Left lung (tissue), 14 donors: ENCODE measurements at places on chromosomes 4 and X.
A peak's percentile ranks its signal among the peaks of the same experiment; 100 is the strongest.

- DNase-seq = no peak
Measured at GRCh38 chr4:15368856-15369255, 59.0 kb upstream of the C1QTNF7 start.

DNA sequence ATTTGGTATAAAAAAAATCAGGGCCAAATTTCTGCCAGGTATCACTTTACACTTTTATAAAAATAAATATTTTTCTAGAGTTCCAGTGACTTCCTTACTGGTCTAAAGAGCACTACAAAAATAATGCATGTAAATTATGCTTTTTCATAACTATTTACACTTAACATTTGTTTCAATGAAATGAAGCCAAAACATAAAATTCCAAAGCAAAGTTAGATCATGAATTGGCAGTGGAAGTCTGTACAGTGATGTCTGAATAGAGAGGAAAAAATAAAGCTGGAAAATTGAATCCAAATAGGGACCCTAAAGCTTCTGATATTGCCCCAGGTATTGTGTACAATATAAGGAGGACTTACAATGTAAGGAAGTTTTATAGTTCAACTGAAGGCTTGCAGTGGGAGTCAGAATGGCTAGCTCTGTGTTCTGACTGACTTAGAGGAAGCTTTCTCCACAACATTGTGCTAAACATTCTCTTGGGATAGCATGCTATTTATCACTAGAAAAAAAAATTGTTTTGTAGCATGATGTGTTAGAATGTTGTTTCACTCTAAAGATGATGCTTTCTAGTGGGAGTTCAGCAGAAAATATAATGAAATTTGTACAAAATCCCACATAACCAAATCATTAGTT is 288.2 kb upstream of the UGT8 start:
- DNase-seq = no peak

- no peak for DNase-seq
Measured at GRCh38 chr4:121151942-121152341, 12.2 kb downstream of the TNIP3 start.

GRCh38 chr4:148300877-148301276 is 141.3 kb downstream of the NR3C2 start:
- no peak for DNase-seq

- no peak for DNase-seq
Measured at GRCh38 chr4:124685851-124686250, 26.7 kb downstream of the ANKRD50 start.

- DNase-seq = no peak
Measured at GRCh38 chr4:26377328-26378311, 56.8 kb downstream of the RBPJ start.

GRCh38 chr4:183636923-183637322 is 22.1 kb downstream of the RWDD4 start:
- DNase-seq = no peak

- no peak for DNase-seq
Measured at GRCh38 chrX:112844250-112844649, 3.6 kb upstream of the AMOT start.

- no peak for DNase-seq
Measured at GRCh38 chr4:73451981-73452747, 16.1 kb downstream of the AFP start.

DNA sequence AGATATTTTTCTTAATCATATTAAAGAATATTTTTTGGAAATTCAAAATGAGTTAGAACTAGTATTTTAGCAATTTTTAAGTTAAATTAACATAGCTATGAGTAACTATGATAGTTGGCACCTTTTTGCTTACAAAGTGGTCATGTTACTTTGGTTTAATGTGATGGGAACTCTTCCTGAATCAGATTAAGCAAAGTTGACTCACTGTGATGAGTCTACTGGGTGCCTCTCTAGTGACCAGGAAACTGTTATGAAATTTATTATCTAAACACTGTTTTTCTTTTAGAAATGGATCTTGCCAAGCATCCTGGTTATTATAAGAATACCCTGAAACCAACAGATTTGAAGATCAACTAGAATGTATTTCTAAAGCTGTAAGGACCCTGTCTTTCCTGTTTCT is 985.8 kb downstream of the TRAM1L1 start:
- DNase-seq = no peak

GRCh38 chr4:93756101-93756500 is 72.5 kb upstream of the ATOH1 start:
- no peak for DNase-seq

DNA sequence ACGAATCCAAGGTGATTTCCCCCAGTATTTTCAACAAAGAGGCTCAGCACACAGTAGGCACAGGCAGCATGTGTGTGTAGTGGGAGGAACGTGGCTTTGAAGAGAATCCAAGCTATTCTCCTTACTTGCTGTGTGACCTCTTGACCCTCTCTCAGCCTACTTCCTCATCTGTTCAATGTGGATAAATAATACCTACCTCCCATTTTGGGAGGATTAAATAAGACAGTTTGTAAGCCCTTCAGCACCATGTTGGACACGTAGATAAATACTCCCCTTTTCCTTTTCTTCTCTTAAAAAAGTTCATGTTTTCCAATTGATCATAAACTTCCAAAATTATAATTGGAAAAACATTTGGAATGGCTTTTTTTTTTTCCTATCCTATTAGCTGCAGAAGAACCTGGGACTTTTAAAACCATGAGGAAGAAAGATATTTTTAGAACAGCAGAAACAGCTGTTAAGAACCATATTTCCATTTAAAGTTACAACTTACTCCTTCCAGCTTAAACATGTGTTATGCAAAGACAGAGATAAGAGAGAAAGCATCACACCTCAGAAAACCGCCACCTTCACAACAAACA is 56.1 kb upstream of the TMEM131L start:
- no peak for DNase-seq

DNA sequence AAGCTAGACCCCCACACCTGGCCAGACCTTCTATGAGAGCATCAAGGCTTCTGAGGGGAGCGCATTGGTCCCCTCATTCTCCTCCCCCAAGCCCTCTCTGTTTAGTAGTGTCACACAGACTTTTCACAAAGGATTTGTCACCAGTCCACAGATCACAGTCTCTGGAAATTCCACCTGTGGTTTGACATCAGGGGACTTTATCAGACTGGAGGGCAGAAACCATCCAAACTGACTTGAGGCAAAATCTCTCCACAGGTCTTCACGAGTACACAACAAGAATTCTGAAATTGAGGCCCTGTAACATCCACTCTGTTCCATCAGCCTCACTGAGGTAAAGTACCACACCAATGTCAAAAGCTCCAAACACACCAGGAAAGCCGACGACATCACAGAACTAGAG is 112.5 kb downstream of the SH3KBP1 start:
- no peak for DNase-seq

DNA sequence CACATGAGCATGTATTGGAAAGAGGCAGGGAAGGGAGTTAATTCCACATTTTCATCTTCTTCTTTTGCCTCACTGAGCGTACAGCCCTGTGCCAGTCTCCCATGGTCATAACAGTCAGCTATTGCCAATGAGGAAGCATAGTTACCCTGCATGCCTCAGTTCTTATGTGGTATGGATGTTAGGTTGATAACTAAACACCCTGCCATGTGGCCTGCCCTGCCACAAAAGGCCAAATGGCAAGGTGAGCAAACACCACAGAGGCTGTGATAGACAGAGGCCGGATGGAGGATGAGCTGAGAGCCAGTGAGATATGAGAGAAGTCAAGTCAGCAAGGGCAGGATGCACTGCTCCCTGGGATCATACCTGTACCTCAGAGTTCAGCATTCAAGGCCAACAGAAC is 59.3 kb downstream of the BTC start:
- DNase-seq = no peak

GRCh38 chr4:90357117-90357710 is 230.0 kb downstream of the CCSER1 start:
- peak; percentile 71 for DNase-seq

DNA sequence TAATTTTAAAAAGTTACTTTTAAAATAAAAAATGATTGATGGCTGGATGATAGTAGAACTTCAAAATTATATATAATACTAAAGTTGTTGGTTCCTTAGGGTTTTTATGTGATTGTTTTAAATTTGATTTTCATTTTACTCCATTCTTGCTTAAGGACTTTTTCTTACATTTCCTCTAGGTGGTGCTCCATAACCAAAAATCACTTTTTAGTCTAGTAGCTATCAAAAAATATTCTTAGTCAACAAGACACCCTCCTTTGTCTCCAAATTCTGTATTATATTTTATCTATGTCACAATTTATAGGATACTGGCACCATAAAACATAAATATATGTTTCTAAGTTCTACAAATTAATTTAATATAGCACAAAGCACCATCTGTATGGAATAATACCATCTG is 67.2 kb upstream of the BRWD3 start:
- DNase-seq = no peak

- DNase-seq = no peak
Measured at GRCh38 chr4:107319386-107319785, 283.3 kb upstream of the DKK2 start.

DNA sequence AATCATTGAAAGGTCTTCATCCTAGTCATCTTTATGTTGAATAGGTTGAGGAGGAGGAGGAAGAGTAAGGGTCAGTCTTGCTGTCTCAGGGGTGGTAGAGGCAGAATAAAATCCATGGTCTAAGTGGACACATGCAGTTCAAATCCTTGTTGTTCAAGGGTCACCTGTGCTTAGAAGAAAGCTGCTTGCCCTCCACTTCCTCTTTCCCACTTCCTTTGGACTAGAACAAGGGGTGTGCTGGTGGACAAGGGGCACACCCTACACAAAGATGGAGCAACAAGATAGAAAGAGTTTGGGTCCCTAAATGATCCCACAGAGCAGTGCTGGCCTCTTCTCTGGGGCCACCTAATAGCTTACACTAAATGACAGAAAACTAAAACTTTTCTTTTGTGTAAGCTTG is 47.9 kb downstream of the HSD17B13 start:
- DNase-seq = no peak

- DNase-seq = no peak
Measured at GRCh38 chr4:116118221-116118620, 967.2 kb downstream of the TRAM1L1 start.

- DNase-seq = no peak
Measured at GRCh38 chr4:95317085-95317793, 231.5 kb downstream of the UNC5C start.

- no peak for DNase-seq
Measured at GRCh38 chr4:3714642-3715001, 51.6 kb upstream of the ADRA2C start.

DNA sequence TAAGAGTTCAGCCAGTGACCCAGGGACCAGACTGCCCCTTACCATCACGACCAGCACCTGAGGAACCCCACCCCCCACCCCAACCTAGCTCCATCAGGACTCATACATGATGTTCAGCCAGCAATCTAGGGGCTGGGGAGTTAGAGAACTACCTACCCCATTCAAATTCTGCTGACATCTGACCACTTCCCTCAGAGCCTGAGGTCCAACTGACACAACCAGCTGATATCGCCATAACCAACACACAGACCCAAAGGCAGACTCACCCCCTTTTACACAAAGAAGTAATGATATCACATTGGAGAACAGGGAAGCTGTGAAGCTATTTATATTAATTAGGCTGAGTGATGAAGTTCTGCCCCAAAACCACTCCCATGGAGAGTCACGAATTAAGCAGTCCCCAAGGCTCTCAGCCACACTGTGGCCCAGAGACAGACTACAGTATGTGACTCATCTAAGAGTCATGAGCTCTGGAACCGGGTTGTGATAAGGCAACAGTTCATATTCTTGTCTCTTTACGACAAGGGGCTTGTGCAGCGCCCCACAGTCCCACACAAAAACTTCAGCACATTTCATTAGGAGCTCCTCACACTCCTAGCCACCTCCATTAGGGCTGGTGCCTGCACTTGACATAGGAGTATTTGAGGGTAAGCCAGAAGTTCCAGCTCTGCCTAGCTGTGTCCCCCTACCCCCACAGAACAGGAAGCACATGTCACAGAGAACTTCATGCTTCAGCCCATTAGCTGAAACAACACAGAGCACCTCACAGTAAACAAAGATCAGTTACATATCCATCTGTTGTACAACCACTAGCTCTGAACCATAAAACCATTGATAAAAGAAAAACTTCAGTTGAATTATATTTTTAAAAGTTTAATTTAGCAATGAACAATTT is 184.7 kb upstream of the ZCCHC13 start:
- DNase-seq = no peak

GRCh38 chr4:78737035-78737434 is 39.1 kb upstream of the BMP2K start:
- no peak for DNase-seq

DNA sequence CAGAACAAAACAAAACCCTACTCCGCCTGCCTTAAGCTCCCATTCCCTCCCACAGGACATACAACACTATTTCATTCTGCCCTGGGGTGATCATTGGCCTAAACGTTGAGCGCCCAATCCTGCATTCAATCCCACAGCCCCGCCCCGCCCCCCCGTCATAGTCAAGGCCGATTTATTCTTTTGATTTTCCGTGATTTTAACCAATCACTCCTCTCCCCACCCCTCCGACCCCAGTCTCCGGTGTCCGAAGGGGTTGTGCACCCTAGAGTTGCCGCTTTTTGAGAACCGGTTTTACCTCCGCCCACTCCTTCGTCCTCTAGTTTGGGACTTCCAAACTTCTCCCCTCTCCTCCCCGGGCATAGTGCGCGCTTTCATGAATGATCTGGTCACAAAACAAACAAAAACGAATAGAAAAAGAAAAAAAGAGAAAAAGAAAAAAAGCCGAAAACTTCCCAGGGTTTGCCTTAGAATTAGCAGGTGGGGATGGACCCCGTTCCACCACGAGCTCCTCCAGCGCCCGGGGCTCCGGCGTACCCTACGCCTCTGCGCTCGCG is 446 bp upstream of the UBE2A start:
- no peak for DNase-seq

GRCh38 chrX:2410279-2411020 is 90.3 kb downstream of the DHRSX start:
- no peak for DNase-seq

DNA sequence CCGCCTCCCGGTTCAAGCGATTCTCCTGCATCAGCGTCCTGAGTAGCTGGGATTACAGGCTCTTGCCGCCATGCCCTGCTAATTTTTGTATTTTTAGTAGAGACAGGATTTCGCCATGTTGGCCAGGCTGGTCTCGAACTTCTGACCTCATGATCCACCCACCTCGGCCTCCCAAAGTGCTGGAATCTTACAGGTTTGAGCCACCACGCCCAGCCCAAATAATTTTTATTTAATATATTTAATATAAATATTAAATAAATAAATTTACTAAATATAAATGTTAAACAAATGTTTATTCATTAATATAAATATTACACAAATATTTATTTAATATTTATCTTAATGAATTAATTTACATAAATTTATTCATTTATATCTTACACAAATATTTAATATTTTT is 120.2 kb downstream of the SHOX start:
- no peak for DNase-seq

DNA sequence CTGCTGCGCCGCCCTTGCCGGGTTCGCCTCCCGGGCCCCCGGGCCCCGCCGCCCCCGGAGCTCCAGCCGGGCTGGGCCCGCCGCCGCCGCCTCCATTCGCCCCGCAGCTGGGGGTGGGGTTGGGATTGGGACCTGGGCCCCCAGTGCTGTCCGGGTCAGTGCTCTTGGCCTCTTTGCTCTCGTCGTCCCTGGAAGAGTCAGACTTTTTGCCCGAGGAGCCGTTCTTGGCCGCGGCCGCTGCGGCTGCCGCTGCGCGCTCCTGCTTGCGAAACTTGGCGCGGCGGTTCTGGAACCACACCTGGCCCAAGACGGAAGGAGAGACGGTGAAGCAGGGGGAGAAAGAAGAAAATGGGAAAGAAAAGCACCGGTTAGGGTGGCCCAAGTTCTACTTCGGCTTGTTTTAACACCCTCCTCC is 2.5 kb downstream of the PHOX2B start:
- DNase-seq = no peak
